ENCODE measurements at places on chromosomes 3 and 15. TPM values are rescaled to one million over a fixed set of nuclear protein-coding genes. Genes with fewer than 3 reads are reported as not detected.

CLSTN2 gene
- total RNA-seq, result under 0.01 TPM

DNA sequence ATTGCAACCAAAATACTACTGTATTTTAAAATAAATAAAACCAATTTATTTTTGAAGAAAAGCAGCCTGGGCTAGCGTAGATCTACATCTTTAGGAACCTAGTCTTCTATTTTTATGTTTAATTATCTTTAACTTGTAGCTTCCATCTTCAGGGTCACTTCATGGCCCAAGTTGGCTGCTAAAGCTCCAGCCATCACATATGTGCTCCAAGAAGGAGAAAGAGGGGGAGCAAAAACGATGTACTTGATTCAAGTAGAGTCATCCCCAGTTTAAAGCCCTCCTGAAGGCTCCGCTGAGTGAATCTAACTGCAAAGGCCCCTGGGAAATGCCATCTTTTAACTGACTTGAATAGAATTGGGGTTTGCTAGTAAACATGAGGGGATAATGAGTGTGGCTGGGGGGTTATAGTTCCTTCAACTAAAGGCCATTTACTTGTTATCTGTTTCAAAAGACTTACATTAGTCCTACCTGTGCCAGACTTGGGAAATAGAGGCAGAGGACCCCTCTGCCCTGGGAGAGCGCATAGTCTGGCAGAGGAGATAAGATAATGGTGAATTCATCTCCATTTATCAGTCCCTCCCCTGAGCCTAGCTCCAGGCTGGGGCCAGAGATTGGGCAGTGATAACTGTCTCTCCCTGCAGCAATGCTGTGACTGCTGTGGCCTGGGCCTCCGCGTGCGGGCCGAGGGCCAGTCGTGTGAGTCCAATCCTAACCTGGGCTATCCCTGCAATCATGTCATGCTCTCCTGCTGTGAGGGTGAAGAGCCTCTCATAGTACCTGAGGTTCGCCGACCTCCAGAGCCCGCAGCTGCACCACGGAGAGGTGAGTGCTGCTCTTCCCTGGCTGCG is 64.6 kb downstream of the FBLN2 start:
- no peaks in the 10 kb centered on the region for H3K4me1 ChIP-seq
- DNase-seq, result no peak
- H3K4me3 ChIP-seq, result no peak overlapping the region
- no peak overlapping the region for H3K27ac ChIP-seq
- no peaks in the 10 kb centered on the region for H3K27me3 ChIP-seq

DNA sequence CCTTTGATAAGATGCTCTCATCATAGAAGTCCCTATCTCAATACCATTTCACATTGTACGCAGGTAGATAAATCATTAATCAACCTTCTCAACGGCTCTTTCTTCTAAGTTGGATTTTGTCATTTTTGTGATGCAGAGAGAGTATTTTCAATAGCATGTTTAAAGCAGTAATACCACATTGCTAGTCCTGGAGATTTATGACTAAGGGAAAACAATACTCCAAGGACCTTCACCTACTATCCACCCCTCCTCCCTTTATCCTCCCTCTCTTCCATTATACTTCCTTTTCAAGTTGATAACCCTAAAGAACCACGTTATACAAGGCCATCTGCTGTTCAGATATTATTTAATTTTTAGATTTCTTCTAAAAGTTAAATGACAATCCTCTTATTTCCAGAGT is 65.3 kb upstream of the CHMP2B start:
- H3K4me1 ChIP-seq, result no peaks in the 10 kb centered on the region
- no peak overlapping the region for H3K27ac ChIP-seq
- no peaks in the 10 kb centered on the region for H3K36me3 ChIP-seq
- DNase-seq, result no peak

DNA sequence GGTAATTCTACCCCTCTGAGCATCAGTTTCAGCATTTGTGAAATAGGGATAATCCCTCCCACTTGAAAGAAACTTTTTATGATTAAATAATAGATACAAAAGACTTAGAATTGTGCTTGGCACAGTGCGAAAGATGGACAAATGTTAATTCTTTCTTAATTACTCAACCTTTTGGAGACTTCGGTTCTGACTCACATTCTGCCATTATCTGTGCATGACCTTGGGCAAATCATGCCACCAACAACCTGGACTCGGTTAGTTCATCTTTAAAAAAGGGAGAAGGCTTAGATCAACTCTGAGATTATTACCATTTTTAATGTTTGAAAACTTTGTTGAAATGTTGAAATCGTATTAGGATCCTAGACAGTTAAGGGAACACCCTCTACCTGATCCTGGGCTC is 40.6 kb upstream of the POLR2M start:
- H3K4me1 ChIP-seq, result peaks cover 7% of the 10 kb centered on the region
- peaks cover 19% of the 10 kb centered on the region for H3K27me3 ChIP-seq
- no peaks in the 10 kb centered on the region for H3K36me3 ChIP-seq
- no peak for DNase-seq
- H3K4me3 ChIP-seq, result no peak overlapping the region
- H3K27ac ChIP-seq, result no peak overlapping the region

- no peak overlapping the region for H3K4me3 ChIP-seq
- peak; percentile 53 for DNase-seq
- H3K27ac ChIP-seq, result no peak overlapping the region
- no peaks in the 10 kb centered on the region for H3K27me3 ChIP-seq
Measured at GRCh38 chr3:42670670-42671069, 14.7 kb upstream of the KLHL40 start.

DNA sequence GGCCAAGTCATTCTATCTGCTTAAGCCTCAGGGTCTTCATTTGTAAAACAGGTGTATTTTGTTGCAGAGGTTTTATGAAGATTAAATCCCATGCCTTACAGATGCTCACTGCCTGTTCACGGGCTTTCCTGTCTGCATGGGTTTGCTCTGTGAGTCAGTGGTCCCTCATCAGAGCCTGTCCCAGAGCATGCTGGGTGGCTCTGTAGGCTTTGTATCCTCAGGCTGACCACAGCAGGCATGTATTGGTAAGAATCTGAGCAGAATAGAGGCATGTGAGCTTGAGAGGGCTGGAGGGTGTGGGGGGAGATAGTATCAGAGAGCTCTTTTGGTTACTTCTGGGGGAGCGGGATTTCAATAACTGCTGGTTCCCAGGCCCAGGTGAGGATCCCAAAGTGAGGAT is 45.4 kb upstream of the PLXNA1 start:
- H3K4me1 ChIP-seq, result peaks cover 16% of the 10 kb centered on the region
- no peaks in the 10 kb centered on the region for H3K36me3 ChIP-seq

DNA sequence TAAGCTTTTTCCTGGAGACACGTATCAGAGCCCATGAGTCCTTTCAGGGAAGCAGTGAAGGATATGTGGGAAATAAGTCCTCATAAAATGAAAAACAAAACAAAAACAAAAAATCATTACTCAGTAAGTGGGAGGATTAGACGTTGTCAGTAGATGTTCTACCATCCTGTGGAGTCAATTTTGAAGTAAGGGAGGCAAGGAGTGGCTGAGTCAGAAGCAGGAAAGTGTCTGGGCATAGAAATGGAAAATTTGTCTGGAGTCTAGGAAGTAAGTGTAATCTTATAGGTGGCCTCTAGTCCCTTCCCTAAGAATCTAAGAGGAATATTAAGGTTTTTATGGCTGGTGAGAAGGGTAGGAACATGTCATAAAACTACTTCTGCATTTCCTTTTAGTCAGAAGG is 339.8 kb upstream of the SEMA6D start:
- no peak overlapping the region for H3K4me3 ChIP-seq
- no peak for DNase-seq
- no peaks in the 10 kb centered on the region for H3K36me3 ChIP-seq

DNA sequence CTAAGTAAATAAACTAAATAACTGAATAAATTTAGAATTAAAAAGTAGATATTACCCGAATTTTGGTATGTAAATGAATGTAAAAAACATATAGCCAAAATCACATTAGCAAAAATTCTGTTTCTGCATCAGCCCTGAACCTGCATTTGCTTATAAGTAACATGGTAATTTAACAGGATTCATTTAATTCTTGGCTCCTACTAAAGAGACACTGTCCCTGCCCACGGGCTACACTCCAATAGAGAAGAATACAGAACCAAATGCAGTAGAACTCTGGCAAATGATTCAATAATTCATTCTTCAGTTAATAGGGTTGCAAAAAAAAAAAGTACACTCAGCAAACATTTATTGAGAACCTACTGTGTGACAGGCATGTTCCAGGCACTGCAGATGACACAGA is 20.8 kb upstream of the CNBP start:
- DNase-seq, result no peak
- H3K27ac ChIP-seq, result no peak overlapping the region
- H3K27me3 ChIP-seq, result no peaks in the 10 kb centered on the region
- no peaks in the 10 kb centered on the region for H3K36me3 ChIP-seq
- H3K4me1 ChIP-seq, result no peaks in the 10 kb centered on the region
- H3K4me3 ChIP-seq, result no peak overlapping the region

DNA sequence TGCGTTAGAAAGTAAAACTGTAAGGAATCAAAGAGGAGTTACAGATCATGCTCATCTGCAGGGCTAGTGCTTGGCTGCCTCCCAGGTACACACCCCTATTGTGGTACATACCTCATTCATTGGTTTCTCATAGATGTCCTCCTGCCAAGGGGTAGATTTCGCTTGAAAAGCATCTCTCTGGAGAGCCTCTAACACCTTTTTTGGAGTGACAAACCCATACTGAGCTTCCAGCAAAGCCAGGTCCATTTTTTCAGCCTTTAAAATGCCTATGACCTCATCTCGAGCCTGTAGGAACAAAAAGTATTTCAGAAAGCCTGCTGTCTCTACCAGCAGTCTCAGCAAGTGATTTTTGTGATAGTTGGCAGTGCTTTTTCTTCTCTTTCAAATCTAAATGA is 112.1 kb downstream of the CMSS1 start:
- H3K4me3 ChIP-seq, result no peak overlapping the region
- no peak for DNase-seq
- H3K27ac ChIP-seq, result no peak overlapping the region
- H3K4me1 ChIP-seq, result peaks cover 20% of the 10 kb centered on the region
- H3K27me3 ChIP-seq, result no peaks in the 10 kb centered on the region

PIGBOS1 gene
- 10.5 TPM for total RNA-seq

DNA sequence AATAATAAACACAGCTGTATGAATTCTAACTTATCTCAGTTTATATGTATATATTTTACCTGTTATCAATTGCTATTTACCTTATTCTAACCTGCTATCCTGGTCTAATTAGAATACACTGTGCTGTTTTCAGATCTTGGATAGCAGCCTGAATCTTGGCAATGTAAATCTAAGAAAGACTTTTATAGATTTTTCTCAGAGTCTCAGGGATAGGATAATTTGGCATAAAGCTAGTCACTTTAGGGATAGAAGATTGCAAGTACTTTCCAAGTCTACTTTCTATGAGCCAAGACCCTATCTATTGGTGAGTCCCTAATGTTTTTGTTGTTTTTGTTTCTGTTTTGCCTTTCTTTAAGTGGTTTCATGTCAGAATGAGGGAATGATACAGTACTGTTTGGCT is 695.7 kb downstream of the NAALADL2 start:
- no peak overlapping the region for H3K27ac ChIP-seq
- H3K27me3 ChIP-seq, result no peaks in the 10 kb centered on the region
- H3K36me3 ChIP-seq, result no peaks in the 10 kb centered on the region
- H3K4me1 ChIP-seq, result no peaks in the 10 kb centered on the region
- no peak overlapping the region for H3K4me3 ChIP-seq
- DNase-seq, result no peak

CEMIP gene
- total RNA-seq, result 687 TPM

GRCh38 chr3:61946570-61947324 is 385.4 kb downstream of the PTPRG start:
- H3K4me1 ChIP-seq, result no peaks in the 10 kb centered on the region
- no peaks in the 10 kb centered on the region for H3K36me3 ChIP-seq
- no peak for DNase-seq
- H3K4me3 ChIP-seq, result no peak overlapping the region
- H3K27me3 ChIP-seq, result no peaks in the 10 kb centered on the region

- H3K27ac ChIP-seq, result no peak overlapping the region
- DNase-seq, result no peak
- no peaks in the 10 kb centered on the region for H3K36me3 ChIP-seq
- no peak overlapping the region for H3K4me3 ChIP-seq
- H3K27me3 ChIP-seq, result no peaks in the 10 kb centered on the region
Measured at GRCh38 chr3:132381348-132381944, 35.9 kb upstream of the DNAJC13 start.

DPPA2 gene
- not detected for total RNA-seq

CHRM5 gene
- total RNA-seq, result under 0.01 TPM

ISLR2 gene
- not detected for total RNA-seq

ACAN gene
- 12.7 TPM for total RNA-seq

GRCh38 chr3:8464668-8465067 is 37.0 kb upstream of the LMCD1 start:
- no peak for DNase-seq
- no peak overlapping the region for H3K27ac ChIP-seq
- H3K4me1 ChIP-seq, result peaks cover 30% of the 10 kb centered on the region
- H3K36me3 ChIP-seq, result no peaks in the 10 kb centered on the region

- peaks cover 28% of the 10 kb centered on the region for H3K36me3 ChIP-seq
- DNase-seq, result peak; percentile 93
- peak within 1 kb of the TSS; percentile 80 for H3K4me3 ChIP-seq
- H3K27ac ChIP-seq, result peak within 1 kb of the TSS; percentile 56
Measured at GRCh38 chr3:44729384-44729910, at the start of gene ZNF501. ZNF501 (plus strand) TSS chr3:44729635; CDS start chr3:44734422, 4,787 bp downstream.

DNA sequence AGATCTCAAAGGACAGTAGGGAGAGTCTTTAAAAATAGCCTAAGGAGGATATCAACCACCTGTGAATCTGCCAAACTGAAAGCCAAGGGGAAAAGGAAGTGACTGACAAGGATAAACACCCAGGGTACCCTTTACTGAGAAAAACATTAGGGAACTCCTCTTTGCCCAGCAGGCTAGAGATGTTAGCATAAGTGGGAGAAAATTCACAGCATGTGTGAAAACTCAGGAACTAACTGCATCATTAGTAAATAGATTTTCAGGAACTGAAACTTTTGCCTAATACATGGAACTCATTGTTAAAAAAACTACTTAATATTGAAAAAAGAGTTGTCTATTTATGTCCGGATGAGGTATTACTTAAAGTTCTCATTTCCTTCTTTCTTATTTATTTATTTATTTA is 375.5 kb downstream of the NTRK3 start:
- H3K4me1 ChIP-seq, result peaks cover 5% of the 10 kb centered on the region
- H3K36me3 ChIP-seq, result no peaks in the 10 kb centered on the region
- H3K27ac ChIP-seq, result no peak overlapping the region
- no peak for DNase-seq
- H3K27me3 ChIP-seq, result no peaks in the 10 kb centered on the region
- no peak overlapping the region for H3K4me3 ChIP-seq

SPPL2A gene
- total RNA-seq, result 81.3 TPM

GRCh38 chr3:146536681-146537080 is 7.7 kb downstream of the PLSCR1 start:
- no peak for DNase-seq
- no peaks in the 10 kb centered on the region for H3K27me3 ChIP-seq
- peaks cover 5% of the 10 kb centered on the region for H3K36me3 ChIP-seq
- no peak overlapping the region for H3K27ac ChIP-seq

GRCh38 chr15:57551715-57552677 is 39.7 kb upstream of the MYZAP start:
- DNase-seq, result peak; percentile 91
- no peaks in the 10 kb centered on the region for H3K27me3 ChIP-seq
- H3K36me3 ChIP-seq, result no peaks in the 10 kb centered on the region
- no peak overlapping the region for H3K4me3 ChIP-seq

IMP3 gene
- total RNA-seq, result 46.6 TPM

GRCh38 chr3:194691481-194692283 is 6.0 kb downstream of the FAM43A start:
- peak; percentile 76 for DNase-seq
- peaks cover 3% of the 10 kb centered on the region for H3K27me3 ChIP-seq
- H3K36me3 ChIP-seq, result no peaks in the 10 kb centered on the region
- H3K4me1 ChIP-seq, result peaks cover 23% of the 10 kb centered on the region
- no peak overlapping the region for H3K4me3 ChIP-seq
